ENCODE measurements at places on chromosomes 6 and 20.

DNA sequence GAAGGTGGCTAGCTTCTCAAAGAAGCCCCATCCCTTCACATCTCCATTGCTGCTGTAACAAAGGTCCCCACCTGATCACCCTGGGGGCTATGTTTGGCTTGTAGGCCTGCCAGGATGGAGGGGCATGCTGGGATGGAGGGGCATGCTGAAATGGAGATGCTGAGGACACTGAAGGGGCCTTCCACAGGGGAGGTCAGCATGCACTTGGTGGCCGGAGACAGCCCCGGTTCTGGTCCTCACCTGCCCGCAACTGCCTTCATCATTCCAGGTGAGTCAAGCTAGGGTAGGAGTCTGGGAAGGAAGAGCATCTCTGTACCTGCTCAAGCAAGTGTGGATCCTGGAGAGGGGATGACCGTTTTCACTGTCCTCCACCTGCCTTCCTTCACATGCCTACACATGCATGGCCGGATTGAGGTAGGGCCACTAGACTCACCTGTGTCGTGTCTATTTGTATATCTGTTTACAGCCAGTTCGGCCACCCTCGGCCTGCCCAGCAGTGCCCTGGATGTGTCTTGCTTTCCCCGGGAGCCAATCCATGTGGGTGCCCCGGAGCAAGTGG, 6.0 kb downstream of the L3MBTL1 start:
- DNase-seq, result no peak

GRCh38 chr6:6798448-6798860, 209.9 kb downstream of the LY86 start:
- no peak for DNase-seq

- no peak for DNase-seq
Measured at GRCh38 chr6:151649835-151650234, 156.0 kb downstream of the CCDC170 start.

DNA sequence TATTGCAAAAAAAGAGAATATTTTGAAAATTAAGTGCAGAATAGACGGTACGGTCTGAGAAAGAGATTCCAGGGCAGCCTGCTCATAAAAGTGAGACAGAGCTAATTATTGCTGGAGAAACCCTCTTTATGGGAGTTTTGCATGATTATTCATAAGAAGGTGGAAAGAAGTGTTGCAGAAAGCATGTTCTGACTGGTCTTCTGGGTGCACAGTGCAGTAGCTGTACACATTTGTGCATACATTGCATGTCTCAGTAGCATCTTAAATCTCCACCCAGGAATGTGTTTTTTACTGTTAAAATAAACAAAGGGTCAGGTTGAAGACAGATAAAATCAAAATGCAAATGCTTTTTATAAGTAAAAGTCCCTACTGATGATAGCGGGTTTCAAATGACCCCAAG, 1813.6 kb upstream of the DEFB115 start:
- no peak for DNase-seq

DNA sequence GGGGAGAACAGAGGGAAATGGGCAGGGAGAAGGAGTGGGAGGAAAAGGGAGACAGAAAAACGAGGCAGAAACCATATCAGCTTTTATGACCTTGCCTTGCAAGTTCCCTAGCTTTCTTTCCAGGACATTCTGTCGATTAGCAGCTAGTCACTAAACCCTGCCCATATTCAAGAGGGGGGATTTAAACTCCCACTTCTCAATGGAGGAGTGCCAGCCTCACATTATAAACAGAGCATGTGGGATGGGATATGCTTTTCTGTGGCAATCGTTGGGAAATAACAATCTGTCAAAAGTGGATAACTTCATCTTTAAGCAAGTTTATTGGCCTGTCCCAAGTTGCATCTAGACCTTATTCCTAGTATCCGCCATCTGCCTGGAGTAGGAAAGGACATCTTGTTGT, 57.0 kb upstream of the TMEM170B start:
- no peak for DNase-seq

DNA sequence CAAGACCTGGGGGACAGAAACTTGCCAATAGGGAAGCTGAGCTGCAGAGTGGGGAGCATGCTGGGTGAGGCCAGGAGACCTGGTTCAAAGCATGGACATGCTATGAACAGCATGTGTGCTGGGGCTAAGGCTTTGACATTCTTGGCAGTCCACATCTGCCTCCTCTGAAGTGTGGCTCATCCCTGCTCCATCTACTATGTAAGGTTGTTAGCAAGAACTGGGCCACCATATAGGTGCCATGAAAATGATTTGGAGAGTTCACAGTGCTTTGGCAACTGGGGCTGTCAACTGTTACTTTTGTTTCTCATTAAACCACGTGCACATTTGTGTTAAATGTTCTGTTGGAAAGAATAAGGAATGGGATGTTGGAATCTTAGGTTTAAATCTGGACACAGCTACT, 311.1 kb downstream of the CDC5L start:
- no peak for DNase-seq

GRCh38 chr6:89144354-89144906, 1.4 kb upstream of the PM20D2 start:
- no peak for DNase-seq

DNA sequence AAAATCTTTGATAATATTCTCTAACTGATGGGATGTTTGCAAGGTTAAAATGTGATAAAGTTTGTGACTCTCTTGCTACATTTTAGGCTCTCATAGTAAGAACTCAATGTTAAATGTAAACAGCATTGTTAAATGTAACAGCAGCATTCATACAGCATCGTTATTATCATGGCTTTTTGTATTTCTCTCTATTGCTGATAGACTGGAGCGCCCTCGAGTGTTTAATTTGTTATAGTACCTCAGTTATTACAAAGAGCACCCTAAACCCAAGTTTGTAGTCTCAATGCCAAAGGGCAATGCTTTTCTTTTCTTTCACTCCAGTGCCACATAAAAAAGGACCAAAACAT, 14.9 kb upstream of the TTPAL start:
- DNase-seq, result no peak

- DNase-seq, result no peak
Measured at GRCh38 chr6:134553936-134554335, 236.0 kb upstream of the SGK1 start.

DNA sequence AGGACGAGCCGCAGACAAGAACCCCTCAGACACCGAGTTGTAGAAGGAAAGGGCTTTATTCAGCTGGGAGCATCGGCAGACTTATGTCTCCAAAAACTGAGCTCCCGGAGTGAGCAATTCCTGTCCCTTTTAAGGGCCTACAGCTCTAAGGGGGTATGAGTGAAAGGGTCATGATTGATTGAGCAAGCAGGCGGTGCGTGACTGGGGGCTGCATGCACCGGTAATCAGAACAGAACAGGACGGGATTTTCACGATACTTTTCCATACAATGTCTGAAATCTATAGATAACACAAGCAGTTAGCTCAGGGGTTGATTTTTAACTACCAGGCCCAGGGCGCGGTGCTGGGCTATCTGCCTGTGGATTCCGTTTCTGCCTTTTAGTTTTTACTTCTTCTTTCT, 226.4 kb upstream of the PLCB4 start:
- no peak for DNase-seq

DNA sequence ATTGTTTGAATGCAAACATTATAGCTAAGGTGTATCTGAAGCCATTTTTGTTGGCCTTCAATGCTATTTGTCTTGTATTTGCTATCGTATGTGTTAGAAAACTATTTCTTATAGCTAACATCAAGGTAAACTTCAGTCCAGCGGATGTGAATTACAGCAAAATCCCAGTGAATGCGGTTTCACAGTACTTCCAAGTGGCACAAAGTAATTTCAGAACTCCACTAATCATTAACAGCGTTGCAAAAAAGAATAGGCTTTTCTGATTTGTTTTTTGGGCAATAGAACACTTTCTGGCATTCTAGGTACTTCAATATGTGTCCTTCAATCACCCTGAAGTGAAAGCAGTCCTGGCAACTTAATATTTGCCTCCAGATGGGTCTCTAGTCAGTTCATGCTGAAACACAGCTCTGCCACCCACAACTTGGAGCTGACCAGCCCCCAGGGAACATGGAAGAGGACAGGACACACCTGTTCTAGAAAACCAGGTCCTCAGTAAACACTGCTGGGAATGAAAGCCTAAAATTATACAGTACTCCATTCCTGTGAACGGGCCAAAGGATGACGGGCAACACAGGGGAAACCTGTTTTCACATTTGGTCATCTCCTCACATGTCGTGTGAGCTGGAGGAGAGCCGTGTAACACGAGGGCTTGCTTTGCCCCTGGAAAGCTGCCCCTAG, 9.7 kb upstream of the MRPS10 start:
- no peak for DNase-seq

DNA sequence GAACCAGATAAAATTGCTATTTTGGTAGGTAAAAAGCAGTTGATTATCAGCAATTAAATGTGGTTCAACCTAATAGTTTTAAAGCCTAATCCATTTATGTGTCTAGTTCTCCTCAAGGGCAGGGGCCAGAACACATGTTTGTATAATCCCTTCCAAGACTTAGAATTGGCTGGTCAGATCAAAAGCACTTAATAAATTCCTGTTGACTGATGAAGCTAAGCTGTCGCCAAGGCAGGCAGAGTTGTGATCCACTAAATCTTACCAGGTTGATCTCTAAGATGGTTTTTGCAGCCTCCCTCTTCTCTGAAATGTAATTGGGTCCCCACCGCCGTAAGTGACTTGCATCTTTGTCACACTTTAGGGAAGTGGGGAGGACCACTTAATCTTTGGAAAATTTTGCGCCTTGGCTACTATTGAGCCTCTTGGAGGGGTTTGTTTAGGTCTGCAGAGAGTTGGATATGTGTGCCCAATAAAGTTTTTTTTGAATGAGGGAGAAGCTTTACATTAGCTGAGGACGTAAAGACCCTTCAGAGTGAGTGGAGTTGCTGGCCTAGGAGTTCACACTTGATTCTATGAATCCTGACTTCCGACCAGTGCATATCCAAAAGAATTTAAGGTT, 65.9 kb downstream of the PHF20 start:
- DNase-seq, result no peak

- DNase-seq, result no peak
Measured at GRCh38 chr6:91864911-91865310, 1278.0 kb upstream of the MAP3K7 start.

GRCh38 chr20:18739751-18740166, 73.8 kb upstream of the SCP2D1 start:
- DNase-seq, result no peak

- DNase-seq, result no peak
Measured at GRCh38 chr6:8069151-8069550, 5.0 kb upstream of the BLOC1S5 start.

DNA sequence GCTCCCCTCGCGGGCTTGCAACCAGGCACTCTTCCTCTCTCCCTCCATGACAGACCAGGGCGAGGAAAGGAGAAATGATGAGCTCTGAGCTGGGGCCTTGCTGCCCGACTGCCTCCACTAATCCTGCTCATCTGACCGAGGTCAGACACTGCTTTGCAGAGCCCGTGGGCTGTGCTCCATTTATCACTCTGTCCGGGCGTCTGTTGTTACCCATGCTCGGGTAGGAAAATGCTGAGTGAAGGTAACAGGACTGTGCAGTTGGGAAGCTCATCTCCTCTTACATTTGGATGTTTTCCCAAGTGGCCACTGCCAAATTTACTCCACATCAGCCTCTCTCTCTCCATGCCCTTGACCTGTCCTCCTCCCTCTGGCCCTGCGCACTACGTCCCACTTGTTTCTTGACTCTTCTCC, 14.6 kb downstream of the RPS6KA2 start:
- DNase-seq, result no peak

DNA sequence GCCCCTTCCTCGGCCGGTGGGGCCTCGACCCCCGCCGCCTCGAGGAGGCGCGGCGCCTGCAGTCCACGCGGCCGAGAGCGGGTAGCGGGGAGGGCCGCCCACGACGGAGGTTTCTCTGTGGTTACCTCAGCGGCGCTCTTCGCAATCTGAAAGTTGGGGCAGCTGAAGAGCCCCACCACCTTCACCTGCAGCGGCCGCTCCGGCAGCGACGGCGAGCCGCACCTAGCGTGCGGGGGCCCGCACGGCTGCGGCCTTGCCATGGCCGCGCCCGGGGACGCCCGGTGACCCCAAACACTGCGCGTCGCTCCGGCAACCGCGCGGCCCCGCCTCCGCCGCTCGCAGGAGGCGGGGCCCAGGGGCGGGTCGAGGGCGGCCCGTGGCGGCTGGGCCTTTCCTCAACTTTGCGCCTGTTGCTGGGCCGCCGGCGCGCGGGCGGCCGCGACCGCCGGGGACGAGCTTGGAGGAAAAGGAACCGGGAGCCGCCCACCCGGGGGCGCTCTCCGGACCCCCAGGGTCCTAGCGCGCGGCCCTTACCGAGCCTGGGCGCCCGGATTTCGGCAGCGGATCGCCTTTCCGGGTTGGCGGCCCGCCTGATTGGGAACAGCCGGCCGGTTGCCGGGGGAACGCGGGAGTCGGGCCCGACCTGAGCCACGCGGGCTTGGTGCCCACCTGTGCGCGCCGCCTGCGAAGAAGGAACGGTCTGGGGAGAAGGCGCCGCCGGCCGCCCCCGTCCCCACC, at the start of the genes PPIL6 and SMPD2:
Gene PPIL6, minus strand, starts transcription at position 298 of the 738 bp plus-strand sequence. Its CDS starts 38 bp downstream, at position 260.
Gene SMPD2, plus strand, starts transcription at position 394 of the 738 bp plus-strand sequence. CDS start 398 bp downstream, outside the sequence.
- peak; percentile 72 for DNase-seq

DNA sequence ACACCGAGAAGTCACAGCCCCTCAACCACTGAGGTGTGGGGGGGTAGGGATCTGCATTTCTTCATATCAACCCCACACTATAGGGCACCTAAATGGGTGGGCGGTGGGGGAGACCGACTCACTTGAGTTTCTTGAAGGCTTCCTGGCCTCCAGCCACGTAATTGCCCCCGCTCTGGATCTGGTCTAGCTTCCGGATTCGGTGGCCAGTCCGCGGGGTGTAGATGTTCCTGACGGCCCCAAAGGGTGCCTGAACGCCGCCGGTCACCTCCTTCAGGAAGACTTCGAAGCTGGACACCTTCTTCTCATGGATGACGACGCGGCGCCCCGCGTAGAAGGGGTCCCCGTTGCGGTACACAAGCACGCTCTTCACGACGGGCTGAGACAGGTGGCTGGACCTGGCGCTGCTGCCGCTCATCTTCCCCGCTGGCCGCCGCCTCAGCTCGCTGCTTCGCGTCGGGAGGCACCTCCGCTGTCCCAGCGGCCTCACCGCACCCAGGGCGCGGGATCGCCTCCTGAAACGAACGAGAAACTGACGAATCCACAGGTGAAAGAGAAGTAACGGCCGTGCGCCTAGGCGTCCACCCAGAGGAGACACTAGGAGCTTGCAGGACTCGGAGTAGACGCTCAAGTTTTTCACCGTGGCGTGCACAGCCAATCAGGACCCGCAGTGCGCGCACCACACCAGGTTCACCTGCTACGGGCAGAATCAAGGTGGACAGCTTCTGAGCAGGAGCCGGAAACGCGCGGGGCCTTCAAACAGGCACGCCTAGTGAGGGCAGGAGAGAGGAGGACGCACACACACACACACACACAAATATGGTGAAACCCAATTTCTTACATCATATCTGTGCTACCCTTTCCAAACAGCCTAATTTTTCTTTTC, at the start of gene DCDC2:
Gene DCDC2, minus strand, starts transcription at position 724 of the 883 bp plus-strand sequence. Its CDS starts 309 bp downstream, at position 415.
- DNase-seq, result peak; percentile 93

GRCh38 chr6:109252261-109253041, 129.8 kb downstream of the CD164 start:
- peak; percentile 50 for DNase-seq

DNA sequence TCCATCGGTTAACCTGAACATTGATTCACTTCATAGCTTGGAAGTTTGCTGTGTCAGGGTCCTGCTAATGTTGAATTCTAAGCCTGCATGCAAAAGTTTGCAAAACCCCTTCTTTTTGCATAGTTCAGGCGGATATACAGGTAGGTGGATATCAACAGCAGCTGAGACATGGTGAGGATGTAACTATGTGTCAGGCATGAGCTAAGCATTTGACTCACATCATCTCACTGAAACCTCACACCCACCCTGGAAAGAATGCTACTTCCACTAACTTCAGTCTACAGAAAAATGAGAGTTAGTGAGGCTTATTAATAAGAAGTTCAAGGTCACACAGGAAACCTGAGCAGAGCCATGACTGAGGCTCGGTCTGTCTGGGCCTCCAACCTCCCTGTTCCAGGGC, 276.9 kb downstream of the BMP7 start:
- DNase-seq, result no peak

- no peak for DNase-seq
Measured at GRCh38 chr6:170095273-170095981, 195.5 kb downstream of the DLL1 start.

Data from NCI-H2029 (cell line).